ENCODE measurements at places on chromosomes 3 and 15. TPM values are rescaled to one million over a fixed set of nuclear protein-coding genes. Genes with fewer than 3 reads are reported as not detected.
A peak's percentile ranks its signal among the peaks of the same experiment; 100 is the strongest.

GRCh38 chr15:29665444-29666003 is 156.7 kb downstream of the TJP1 start:
- no peak for DNase-seq

GRCh38 chr15:49863431-49864224 is 242.8 kb downstream of the DTWD1 start:
- no peak for DNase-seq

The VGLL3 gene
- total RNA-seq, result 2.7 TPM

- no peak for DNase-seq
Observed at GRCh38 chr15:92462424-92463125, 68.9 kb downstream of the ST8SIA2 start.

The PML gene
- total RNA-seq, result 18.2 TPM

The PPP2R3A gene
- 98.1 TPM for total RNA-seq

DNA sequence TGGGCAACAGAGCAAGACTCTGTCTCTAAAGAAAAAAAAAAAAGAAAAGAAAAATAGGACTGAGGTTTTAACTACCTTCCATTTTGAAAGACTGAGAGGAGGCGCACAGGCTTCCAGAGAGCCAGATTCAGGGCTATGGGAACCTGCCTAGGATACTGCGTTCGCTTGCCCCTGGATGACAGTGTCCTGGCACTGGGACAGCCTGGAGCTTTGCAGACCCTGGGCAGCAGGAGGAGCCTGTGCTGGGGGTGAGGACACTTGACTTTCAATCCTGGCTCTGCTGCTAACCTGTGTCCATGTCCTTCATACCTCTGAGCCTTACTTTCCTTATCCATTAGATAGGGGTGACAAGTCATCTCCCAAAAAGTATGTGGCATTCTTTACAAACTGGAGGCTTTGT is 31.2 kb downstream of the CD276 start:
- DNase-seq, result peak; percentile 67

DNA sequence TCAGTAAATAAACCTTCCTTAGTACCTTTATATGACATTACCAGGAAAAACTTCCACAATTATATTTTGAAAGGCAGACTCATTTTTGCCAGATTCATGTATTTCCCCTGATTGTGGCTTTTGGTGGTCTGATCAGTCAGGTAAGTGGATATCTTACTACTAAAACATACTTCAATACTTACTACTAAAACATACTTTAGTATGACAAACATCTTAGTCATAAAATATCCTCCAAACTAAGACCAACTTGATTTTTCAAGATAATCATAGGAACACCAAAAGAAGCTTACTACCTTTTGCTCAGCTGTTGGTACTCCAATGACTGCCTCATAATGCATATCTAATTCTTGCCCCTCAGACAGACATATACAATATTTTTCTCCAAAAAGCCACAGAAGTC is 9.3 kb downstream of the TJP1 start:
- DNase-seq, result no peak

GRCh38 chr15:41921639-41922038 is 27.8 kb upstream of the SPTBN5 start:
- DNase-seq, result no peak
